T-helper 17 cell (primary cell): ENCODE measurements at places on chromosomes 2 and 18. TPM values are rescaled to one million over a fixed set of nuclear protein-coding genes. Genes with fewer than 3 reads are reported as not detected.

- H3K4me1 ChIP-seq, result no peaks in the 10 kb centered on the region
- no peaks in the 10 kb centered on the region for H3K36me3 ChIP-seq
- DNase-seq, result no peak
- H3K4me3 ChIP-seq, result no peak overlapping the region
- no peaks in the 10 kb centered on the region for H3K27me3 ChIP-seq
Measured at GRCh38 chr2:22882011-22882410, 503.0 kb upstream of the KLHL29 start.

DNA sequence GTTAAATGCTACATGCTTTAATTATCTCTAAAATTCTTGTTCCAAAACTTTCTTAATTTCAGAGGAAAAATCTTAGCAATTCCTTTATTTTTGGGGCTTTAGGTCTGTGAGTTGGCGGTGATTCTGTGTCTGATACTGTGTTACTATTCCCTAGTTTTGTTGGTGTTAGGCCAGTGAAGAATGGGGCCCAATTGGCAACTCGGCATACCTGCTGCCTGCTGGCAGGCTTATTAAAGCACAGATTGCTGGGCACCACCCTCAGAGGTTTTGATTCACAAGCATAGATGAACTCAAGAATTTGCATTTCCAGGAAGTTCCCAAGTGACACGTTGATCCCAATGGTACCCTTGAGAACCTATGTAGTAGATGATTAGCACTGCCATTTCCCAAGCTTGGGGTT lies 101.6 kb downstream of the OSBPL6 start:
- DNase-seq, result no peak
- no peaks in the 10 kb centered on the region for H3K4me1 ChIP-seq
- peaks cover 3% of the 10 kb centered on the region for H3K36me3 ChIP-seq
- H3K27ac ChIP-seq, result no peak overlapping the region
- H3K4me3 ChIP-seq, result no peak overlapping the region

- H3K4me3 ChIP-seq, result no peak overlapping the region
- peaks cover 2% of the 10 kb centered on the region for H3K36me3 ChIP-seq
- no peak for DNase-seq
- H3K27me3 ChIP-seq, result peaks cover 27% of the 10 kb centered on the region
- H3K27ac ChIP-seq, result no peak overlapping the region
Measured at GRCh38 chr2:70385966-70386595, 84.2 kb upstream of the FAM136A start.

- no peak overlapping the region for H3K27ac ChIP-seq
- no peak overlapping the region for H3K4me3 ChIP-seq
- peaks cover 21% of the 10 kb centered on the region for H3K27me3 ChIP-seq
- no peak for DNase-seq
- no peaks in the 10 kb centered on the region for H3K36me3 ChIP-seq
- peaks cover 3% of the 10 kb centered on the region for H3K4me1 ChIP-seq
Measured at GRCh38 chr2:239034561-239035341, 186.9 kb downstream of the TWIST2 start.

GRCh38 chr2:88950010-88950409 lies 258.5 kb downstream of the RPIA start:
- H3K27me3 ChIP-seq, result peaks cover 45% of the 10 kb centered on the region
- H3K27ac ChIP-seq, result no peak overlapping the region
- no peak for DNase-seq
- H3K4me3 ChIP-seq, result no peak overlapping the region

DNA sequence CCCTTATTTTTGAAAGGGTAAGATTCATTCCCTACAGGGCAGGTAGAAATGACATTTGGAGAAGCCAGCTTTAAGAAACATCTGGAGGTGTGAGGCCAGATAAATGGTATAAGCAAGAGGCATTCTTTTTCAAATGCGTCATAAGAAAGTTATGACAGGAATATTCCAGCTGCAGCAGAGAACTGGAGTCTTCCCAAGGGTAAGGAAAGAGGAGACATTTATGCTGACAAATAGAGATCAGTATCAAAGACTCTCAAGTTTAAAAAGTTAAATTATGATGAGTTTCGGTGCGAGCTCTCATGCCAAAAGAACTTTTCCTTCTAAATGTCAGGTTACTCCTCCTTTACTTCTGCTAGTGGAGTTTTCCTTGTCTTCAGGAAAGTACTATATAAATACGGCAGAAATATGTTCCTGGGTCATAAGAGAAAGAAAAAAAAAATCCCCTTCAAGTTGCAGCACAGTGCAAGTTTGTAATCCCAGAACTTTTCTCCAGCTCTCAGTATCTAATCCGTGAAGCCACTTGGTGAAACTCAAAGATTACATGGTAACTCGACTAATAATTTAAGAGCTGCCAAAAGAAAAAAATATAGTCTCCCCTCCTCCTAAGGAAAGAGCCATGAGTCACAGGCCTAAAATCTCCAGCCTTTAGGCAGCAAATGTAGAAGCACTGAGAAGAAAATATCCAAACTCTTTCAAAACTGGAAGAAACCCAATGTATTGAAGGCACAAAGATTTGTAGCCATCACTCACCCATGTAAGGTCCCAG lies 428.1 kb downstream of the MEIS1 start:
- H3K4me1 ChIP-seq, result no peaks in the 10 kb centered on the region
- no peak for DNase-seq
- no peaks in the 10 kb centered on the region for H3K27me3 ChIP-seq
- no peaks in the 10 kb centered on the region for H3K36me3 ChIP-seq
- H3K27ac ChIP-seq, result no peak overlapping the region
- no peak overlapping the region for H3K4me3 ChIP-seq

DNA sequence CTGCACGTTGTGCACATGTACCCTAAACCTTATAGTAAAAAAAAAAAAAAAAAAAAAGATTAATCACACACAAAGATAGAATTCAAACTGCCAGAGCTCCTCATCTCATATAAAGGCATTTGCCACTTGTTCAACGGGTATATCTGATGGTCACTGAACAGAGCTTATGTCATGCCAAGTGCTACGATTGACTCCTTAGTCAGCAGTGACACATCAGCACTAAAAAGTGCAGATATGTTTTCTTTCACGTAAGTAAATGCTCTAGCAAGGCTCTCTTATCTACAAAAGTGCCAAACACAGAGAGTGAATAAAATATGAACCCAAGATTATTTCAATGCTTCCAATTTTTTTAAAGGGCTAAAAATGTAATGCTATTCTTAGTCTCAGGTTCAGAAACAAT lies 1.1 kb downstream of the LMAN1 start:
- H3K4me3 ChIP-seq, result peak overlapping the region; percentile 100
- H3K36me3 ChIP-seq, result peaks cover 3% of the 10 kb centered on the region
- H3K27me3 ChIP-seq, result no peaks in the 10 kb centered on the region
- DNase-seq, result no peak
- H3K4me1 ChIP-seq, result peaks cover 21% of the 10 kb centered on the region

- no peak overlapping the region for H3K4me3 ChIP-seq
- H3K27me3 ChIP-seq, result no peaks in the 10 kb centered on the region
- no peak for DNase-seq
- H3K27ac ChIP-seq, result no peak overlapping the region
Measured at GRCh38 chr2:60281730-60282129, 271.7 kb downstream of the BCL11A start.

- no peak overlapping the region for H3K27ac ChIP-seq
- H3K36me3 ChIP-seq, result no peaks in the 10 kb centered on the region
- no peak for DNase-seq
Measured at GRCh38 chr18:28947900-28948299, 771.0 kb upstream of the CDH2 start.

The GALR1 gene
- not detected for total RNA-seq

The RND3 gene
- not detected for total RNA-seq

DNA sequence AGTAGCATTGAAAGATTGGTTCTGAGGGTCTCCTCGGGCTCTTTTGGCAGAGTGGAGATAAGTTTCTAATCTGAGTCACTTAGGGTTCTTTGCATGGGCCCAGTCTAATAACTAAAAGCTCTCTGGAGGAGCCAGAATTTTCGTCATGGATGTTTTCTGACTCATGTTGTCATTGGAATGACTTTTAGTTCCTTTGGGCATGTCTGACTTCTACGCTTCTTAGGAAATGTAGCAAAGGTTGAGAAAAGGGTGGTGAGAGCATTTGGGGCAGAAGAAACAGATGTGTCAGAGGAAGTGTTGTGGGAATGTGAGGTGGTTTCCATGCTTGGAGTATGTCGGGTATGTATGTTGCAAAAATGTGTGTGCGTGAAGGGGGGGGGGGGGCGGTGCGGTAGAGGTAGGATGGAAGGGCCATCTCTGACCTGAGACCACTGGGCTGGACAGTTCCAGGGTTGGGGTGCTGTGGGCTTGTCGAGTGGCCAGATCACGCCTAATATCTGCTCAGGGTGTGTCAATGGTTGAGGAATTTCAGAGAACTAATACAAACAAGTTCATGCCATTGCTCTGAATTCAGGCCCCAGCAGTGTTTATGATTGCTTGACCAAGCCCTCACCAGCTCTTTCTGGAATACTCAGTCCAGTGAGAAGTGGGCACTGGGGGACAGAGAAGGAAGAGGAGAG lies 26.9 kb downstream of the KLHL29 start:
- DNase-seq, result no peak
- H3K4me3 ChIP-seq, result no peak overlapping the region
- peaks cover 5% of the 10 kb centered on the region for H3K36me3 ChIP-seq
- H3K27me3 ChIP-seq, result peaks cover 24% of the 10 kb centered on the region

DNA sequence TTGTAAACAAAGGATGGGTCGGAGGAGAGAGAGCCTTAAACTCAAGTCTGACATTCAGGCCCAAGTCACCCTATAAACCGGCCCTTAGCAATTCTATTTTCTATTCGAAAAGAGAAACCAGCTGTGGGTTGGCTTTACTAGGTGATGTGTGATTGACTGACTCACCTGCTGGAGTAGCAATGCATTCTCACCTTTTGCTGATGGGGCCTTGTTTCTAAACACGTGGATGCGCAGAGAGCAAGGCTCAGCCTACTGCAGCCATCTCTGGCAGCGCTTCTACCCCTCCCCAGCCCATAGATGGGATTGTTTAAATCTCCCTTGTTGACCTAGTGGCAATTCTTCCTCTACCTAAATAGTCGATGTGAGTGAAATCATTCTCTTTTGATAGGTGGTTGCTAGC lies 138.5 kb downstream of the MEIS1 start:
- H3K4me1 ChIP-seq, result peaks cover 8% of the 10 kb centered on the region
- no peak for DNase-seq
- H3K36me3 ChIP-seq, result no peaks in the 10 kb centered on the region

The POTEI gene
- not detected for total RNA-seq

DNA sequence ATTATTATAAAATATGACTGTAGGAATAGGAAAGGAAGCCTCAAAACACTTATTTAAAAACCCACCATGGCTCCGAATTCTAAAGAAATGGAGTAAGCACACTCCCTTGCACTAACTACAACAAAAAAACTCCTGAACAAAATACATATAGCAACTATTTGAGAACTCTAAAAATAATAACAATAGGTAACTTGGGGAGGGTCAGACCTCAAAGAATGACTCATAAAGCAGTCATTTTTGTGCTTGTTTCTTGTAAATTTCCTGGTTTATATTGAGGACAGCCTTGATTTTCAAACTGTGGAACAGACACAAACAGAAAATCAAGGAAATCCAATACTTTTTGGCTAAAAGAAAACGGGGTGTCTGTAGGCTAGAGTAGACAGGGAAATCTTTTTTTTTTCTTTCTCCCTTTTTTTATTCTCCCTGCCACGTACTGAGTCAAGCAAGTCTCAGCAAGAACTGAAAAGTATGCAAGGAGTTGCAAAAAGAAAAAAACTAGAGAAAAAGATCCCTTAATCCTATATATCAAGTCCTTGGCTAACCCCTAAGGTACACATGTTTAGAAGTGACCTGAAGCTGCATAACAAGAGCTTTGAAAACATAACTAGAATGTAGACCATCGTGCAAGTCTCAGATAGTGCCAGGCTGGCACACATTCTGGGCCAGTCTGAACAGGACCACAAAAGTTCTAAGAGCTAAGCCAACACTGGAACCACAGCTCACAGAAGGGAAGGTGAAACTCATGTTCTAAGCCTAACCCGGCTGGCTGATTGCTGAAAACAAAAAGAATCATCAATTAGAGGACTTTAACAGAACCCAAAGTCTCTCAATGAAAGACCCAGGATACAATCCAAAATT lies 403.1 kb upstream of the LYPD1 start:
- H3K4me1 ChIP-seq, result no peaks in the 10 kb centered on the region
- no peak overlapping the region for H3K27ac ChIP-seq

DNA sequence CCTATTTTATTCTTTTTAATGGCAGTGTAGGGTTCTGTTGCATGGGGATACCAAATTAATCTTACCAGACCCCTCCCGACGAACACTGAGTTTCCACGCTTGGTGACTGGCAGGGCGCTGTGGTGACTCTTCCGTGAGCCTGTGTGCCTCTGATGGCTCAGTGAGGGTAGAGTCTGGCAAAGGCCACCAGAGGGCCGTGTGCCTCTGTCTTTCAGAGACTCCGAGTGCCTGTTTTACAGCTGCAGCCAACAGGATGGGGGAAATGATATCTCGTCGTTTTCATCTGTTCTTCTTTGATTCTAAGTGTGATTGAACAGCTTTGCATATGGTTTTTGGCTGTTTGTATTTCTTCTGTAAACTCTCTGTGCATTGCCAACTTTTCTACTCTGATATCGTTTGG lies 99.8 kb downstream of the ZNF236 start:
- H3K36me3 ChIP-seq, result peaks cover 27% of the 10 kb centered on the region
- H3K27ac ChIP-seq, result peak overlapping the region; percentile 87
- peak; percentile 12 for DNase-seq
- H3K4me3 ChIP-seq, result no peak overlapping the region
- H3K4me1 ChIP-seq, result peaks cover 23% of the 10 kb centered on the region

DNA sequence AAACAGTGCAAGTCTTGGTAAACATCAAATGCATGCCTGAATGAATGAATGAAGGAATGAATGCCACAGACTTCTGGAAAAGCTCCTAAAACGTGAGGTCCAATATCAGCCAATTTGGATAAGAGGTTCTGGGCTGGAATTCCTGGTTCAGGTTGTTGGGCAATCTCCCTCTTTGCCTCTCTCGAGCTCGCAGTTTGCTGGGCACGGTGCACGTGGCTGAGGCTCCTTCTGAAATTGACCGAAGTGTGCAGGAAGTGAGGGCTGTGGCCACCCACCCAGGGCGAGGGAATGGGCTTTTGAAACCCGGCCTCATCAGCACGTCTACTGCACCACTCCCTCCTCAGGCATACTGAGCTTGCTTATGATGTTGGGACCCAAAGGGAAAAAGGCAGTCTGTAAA lies 288.8 kb upstream of the HS6ST1 start:
- no peak for DNase-seq
- peaks cover 2% of the 10 kb centered on the region for H3K4me1 ChIP-seq
- H3K27me3 ChIP-seq, result peaks cover 11% of the 10 kb centered on the region
- H3K4me3 ChIP-seq, result no peak overlapping the region
- H3K27ac ChIP-seq, result no peak overlapping the region

The MROH2A gene
- not detected for total RNA-seq

The SERPINB2 gene
- total RNA-seq, result 0.99 TPM

The ERMN gene
- total RNA-seq, result 10.2 TPM

- no peak for DNase-seq
- peaks cover 10% of the 10 kb centered on the region for H3K4me1 ChIP-seq
- H3K27ac ChIP-seq, result no peak overlapping the region
- H3K4me3 ChIP-seq, result no peak overlapping the region
- H3K27me3 ChIP-seq, result no peaks in the 10 kb centered on the region
Measured at GRCh38 chr2:42770288-42771131, 6.6 kb upstream of the OXER1 start.

GRCh38 chr18:43805646-43806194 lies 528.4 kb upstream of the SYT4 start:
- H3K36me3 ChIP-seq, result no peaks in the 10 kb centered on the region
- DNase-seq, result no peak
- H3K4me3 ChIP-seq, result no peak overlapping the region
- H3K4me1 ChIP-seq, result no peaks in the 10 kb centered on the region
